Glomerular endothelial cell (primary cell): ENCODE measurements at places on chromosomes 16 and 17. TPM values are rescaled to one million over a fixed set of nuclear protein-coding genes. Genes with fewer than 3 reads are reported as not detected.
A peak's percentile ranks its signal among the peaks of the same experiment; 100 is the strongest.

- no peak for DNase-seq
Observed at GRCh38 chr16:56245197-56245596, 53.9 kb downstream of the GNAO1 start.

DNA sequence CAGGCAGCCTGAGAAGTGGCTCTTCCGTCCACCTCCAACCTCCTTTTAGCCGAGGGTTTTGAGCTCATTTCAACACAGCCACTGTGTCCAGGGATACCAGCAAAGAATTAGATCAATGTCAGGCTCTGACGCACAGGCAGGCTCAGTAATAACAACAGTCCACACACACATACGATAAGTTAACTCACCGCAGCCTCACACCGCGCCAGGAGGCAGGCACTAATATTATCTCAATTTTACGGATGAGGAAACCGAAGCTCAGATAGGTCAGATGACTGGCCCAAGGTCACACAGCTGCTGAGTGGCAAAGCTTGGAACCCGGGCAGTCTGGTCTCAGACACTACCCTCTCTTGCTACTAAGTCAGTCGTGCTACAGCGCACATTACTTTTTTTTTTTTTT is 22.9 kb downstream of the ABR start:
- no peak for DNase-seq

DNA sequence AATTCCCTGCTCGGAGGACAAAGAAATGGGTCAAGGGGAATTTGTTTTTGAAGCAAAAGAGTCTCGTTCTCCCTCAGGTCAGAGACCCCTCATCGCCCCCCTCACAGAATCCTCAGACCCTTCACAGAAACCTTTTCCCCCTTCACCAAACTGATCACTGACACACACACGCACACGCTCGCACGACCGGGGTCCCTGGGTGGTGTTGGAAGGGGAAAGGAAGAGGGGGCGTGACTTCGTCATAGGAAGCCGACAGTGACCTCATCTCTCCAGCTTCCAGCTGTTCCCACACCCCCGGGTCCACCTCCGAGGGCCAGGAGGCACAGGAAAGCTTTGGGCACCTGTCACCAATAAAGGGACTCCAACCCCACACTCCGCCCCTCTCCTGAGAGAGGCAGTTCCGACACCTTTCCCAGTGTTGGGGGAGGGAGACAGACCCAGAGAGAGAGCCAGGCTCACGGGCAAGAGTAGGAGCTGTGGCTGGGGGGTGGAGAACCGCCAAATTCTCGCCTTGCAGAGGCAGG is 1.2 kb downstream of the ASGR1 start:
- DNase-seq: no peak

DNA sequence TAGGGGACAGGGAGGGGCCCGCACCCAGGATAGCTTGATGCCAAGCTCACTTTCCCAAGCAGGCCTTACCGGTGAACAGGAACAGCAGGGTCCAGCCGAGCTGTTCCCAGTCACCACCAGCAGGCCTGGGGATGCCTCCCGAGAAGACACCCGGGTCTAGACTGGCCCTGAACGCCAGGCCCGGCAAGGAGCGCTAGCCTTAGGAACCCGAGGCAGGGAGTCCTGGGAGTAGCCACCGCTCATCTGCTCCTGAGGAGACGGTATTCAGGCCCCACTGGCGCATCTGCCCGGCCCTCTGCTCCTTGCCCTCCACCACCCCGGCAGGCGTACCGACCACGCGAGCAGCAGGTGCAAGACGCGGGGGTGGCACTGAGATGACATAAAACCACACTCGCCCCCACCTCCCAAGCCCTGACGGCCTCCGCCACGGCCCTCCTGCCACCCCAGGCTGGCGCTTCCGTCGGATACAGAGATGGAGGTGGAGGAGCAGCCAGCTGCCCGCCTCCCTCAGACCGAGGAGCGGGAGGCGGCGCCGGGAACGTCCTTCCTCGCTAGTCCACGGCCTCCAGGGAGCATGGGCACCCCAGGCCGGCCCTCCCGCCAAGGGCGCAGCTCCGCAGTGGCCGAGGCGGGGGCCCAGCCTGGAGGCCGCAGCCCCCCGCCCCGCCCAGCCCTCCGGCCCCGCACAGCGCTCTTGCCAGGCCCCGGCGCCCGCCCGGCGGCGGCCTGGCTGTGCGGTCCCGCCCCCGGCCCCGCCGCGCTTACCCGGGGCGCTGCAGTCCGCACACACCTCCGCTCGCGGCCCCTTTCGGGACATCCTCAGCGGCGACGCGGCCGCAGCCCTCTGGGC is 661 bp downstream of the GIT1 start:
- DNase-seq: no peak

DNA sequence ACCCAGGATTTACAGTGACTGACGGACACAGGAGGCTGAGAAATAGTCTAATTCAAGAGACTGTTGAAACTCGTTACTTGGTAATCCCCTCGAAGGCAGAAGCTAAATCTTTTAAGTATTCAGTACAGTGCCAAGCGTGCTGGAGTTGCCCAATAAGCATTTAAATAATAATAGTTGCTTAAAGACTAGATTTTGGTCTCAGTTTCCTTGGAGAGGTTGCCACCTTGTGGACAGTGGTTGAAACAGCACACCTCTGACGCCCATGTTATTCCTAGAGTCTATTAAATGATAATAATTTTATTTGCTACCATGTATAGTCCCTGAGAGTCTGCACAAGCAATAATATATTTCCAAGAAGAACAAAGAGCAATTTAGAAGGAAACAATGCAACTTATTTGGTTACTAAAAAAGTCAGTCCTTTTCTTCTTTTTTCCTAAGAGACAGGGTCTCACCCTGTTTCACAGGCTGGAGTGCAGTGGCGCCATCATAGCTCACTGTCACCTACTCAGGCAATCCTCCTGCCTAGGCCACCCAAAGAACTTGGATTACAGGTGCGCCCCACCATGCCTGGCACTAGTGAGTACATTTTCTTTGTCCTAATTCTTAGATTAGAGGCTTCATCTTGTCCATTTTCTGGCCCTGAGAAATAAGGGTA is 138.0 kb upstream of the NUDT7 start:
- no peak for DNase-seq

GRCh38 chr17:81312624-81313325 is 17.7 kb upstream of the SLC38A10 start:
- no peak for DNase-seq

GRCh38 chr16:4351880-4352279 is 759 bp upstream of the PAM16 start:
- no peak for DNase-seq

DNA sequence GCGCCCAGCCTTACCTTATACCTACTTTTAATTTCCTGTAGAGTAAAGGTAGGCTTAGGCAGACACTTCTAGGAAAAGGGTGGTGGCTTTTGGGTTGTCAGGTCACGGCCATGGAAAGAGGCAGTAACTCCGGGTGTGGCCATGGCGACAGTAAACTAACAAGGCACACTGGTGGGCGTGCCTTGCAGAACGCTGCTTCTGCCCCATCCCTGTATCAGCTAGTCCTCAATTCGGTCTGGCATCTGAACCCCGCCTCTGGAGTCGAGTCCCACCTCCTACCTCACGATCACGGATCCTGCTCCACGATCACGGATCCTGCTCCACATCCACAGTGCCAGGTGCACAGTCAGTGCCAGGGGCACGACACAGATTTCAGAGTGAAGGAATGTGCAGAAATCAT is 5.6 kb downstream of the ADCY9 start:
- DNase-seq: no peak

DNA sequence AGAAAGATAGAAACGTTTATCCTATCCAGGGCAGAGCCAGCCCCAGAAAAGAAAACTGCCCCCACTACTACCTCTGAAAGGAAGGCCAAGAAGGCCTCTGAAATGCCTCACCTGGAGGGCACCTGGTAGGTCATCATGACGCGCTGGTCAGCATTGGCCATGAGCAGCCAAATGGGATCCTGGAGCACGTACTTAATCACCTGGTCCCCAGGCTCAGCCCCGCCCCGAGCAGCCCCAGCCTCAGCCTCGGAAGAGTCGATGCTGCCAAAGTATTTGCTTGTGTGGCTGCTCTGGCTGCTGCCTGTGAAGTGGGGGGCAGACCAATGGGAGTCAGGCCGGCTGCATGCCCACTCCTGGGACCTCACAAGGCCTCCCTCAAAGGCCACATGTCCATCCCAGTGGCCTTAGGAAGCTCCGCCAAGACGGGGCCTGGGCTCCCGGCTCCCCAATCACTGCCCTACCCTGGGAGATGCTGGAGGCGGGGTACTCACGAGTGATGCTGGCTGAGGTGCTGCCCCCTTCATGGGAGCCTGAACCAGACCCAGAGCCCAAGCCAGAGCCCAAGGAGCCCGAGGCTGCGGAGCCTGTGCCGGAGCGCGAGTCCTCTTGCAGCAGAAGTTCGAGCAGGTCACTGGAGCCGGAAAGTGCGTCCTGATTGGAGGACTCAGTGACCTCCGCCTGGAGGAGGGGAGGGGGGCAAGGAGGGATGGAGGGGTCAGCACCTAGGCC is 9.9 kb downstream of the PER1 start:
- DNase-seq: no peak

- peak; percentile 25 for DNase-seq
Observed at GRCh38 chr16:21260870-21261791, 17.0 kb downstream of the CRYM start.

- no peak for DNase-seq
Observed at GRCh38 chr17:79558091-79558900, 52.6 kb downstream of the RBFOX3 start.

DNA sequence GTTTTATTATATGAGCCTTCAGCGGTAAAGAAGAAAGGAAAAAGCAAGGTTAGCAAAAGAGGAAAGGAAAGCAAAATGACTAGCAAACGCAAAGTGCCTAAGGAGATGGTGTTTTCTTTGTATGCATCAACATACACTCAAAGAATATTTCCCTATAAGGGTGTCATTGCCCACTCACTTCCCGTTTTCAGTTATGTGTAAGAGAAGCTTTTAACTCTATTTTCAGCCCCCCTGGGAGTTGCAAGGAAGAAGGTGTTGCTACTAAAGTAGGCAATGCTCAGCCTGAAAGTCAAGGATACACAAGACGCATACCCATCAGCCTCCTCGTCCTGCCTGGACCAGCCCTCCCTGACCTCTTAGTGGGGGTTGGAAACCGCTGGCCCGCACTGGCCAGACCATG is 267.7 kb upstream of the ZFHX3 start:
- no peak for DNase-seq

GRCh38 chr17:59093702-59094231 is 12.9 kb downstream of the TRIM37 start:
- DNase-seq: peak; percentile 78

MYO1C gene
- total RNA-seq: 173 and 196 TPM in 2 replicates

MT3 gene
- not detected in 2 replicates for total RNA-seq
